Putamen (tissue), 1 donor: ENCODE measurements at places on chromosomes 7 and 10.

DNA sequence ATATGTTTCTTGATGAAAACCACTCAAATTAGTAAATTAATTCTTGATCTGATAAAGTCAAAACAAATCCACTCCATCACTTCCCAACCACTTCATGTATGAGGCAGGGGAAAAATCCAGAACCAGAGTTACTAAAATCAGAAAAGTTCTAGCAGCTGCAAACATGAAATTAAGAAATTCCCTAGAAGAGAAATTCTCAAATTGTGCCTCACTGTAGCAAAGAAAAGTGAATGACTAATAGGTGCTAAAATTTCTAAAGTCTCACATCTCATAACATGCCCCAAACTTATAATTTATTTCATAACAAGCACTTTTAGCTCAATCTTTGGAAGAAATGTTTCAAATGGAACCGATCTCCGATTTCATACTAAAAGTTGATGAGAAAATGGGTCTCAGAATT is 345.0 kb upstream of the AOAH start:
- DNase-seq: no peak

DNA sequence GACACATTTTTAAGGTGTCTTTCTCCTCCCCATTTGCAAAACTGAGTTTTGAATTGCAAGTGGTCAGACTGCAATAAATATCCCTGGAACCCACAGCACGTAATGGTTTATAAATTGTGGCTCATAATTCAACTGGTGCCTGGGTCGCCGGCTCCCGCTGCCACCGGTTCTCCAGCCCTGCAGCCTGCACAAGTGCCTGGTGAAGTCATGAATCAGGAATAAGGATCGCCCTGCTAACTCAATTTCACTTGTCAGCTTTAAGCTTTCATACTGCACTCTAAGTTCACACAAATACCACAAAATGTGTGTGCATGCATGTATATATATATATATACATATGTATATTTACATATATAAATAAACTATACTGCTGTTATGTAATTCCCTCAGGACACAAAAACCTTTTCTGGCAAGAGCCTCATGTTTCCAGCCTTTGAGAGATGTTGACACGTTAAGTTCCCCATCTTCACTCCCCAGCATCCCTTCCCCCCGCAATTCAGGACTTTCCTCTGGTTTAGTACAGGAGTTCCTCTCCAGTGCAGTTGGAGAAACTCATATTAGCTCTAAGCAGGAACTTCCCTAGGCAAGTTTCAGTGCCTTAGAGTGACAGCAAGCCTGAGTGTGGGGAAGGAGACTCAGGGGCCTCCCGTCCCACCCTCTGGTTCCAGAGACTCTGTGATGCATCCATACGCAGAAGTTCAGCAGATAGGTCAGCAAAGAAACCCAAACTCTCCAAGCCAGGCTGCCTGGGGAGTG is 129.2 kb upstream of the UNC5B start:
- DNase-seq: no peak

- no peak for DNase-seq
Observed at GRCh38 chr7:101428093-101428866, 65.6 kb downstream of the COL26A1 start.

GRCh38 chr10:93437086-93437945 is 44.8 kb downstream of the MYOF start:
- DNase-seq: peak; percentile 80

GRCh38 chr7:50791938-50792341 is 9.2 kb upstream of the GRB10 start:
- DNase-seq: no peak

DNA sequence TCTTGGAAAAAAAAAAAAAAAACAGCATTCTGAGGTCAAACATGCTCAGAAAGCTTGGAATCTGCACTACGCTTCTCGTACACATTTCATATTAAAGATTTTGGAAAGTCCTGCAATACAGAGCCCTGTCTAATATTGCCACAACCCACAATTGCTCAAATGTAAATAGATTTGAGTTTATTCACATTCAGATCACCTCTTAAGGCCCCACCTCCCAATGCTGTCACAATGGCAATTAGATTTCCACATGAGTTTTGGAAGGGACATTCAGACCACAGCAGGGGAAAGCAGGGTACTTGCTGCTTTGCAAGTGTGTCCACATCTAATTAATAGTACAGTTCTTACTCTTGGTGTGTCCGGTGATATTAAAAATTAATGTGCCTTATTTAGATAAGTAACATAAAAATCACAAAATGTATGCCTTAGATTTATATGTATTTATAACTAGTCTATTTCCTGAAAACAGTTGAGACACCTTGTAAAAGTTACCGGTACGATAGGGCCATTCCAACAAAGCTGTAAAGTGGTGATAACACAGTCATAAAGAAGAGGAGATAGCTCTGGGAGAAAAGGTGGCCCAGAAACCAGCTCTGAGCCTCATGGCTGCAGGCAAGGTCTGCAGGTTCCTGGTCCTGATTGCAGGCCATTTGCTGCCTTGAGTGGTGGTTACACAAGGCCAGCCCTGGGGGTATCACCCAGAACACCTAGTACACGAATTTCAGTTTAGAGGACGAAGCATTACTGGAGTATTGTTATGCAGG is 27.9 kb downstream of the EGFR start:
- DNase-seq: no peak

GRCh38 chr7:71705901-71706596 is 574.1 kb downstream of the GALNT17 start:
- DNase-seq: no peak

- peak; percentile 65 for DNase-seq
Observed at GRCh38 chr7:144835155-144835611, 670 bp downstream of the TPK1 start.

DNA sequence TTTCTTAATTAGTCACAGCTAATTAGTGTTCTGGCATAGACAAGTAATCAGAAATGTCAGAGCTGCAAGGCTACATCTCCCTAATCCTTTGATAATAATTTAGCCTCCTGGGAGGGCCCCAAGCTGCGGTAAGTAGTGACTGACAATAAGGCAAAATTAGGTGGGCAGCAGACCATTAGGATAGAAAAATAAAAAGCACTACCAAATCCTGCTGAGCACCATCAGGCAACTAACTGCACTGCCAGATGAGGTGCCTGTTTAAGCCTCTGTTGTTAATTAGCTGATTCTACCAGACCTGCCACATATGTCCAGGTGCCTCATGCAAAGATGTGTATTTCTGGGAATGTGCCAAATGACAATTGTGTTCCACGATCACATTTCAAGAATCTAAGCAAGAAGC is 32.5 kb upstream of the FEZF1 start:
- no peak for DNase-seq

- peak; percentile 25 for DNase-seq
Observed at GRCh38 chr7:143003393-143004051, 23.4 kb downstream of the OR9A2 start.

DNA sequence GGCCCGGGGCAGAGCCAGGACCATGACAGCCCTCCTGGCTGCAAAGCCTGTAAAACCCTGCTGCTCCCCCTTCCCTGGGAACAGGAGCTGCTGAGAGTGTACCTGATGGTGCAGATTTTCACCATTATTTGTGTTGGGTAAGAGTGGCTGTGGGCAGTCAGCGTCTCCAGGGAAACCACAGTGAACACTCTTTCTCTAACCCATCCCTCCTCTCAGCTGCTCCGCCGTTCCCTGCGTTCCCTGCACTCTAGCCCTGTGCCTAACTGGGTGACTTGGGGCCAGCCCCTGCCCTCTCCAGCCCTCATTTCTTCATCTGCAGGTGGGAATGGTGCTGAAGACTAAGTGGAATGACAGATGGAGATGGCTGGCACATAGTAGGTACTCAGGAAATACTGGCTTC is 75.9 kb upstream of the PCBD1 start:
- DNase-seq: no peak

- no peak for DNase-seq
Observed at GRCh38 chr7:11753433-11753832, 78.6 kb downstream of the THSD7A start.

- DNase-seq: no peak
Observed at GRCh38 chr7:116521046-116521664, 3.7 kb upstream of the CAV1 start.

DNA sequence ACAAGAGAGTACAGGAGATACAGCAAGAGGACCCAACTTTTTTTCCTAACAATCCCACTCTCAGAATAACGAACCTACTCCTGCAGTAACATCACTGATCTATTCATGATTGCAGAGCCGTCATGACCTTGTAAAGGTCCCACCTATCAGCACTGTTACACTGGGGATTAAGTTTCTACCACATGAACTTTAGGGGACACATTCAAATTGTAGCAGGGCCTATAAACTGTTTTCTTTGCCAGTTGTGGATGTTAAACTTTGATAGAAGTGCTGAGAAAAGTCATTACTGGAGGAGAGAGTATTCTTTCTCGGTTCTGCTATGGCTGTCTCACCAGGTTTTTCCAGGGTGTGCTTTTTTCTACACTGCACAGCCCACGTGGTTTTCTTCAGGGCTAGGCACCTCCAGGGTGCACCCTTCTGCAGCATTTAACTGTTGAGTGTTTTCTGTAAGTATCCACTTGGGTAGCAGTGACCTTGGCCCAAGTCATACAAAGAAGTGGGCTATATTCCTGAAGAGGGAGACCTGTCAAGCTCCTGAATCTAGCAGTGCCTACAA is 131.6 kb upstream of the AHR start:
- no peak for DNase-seq

GRCh38 chr7:11726001-11726793 is 105.8 kb downstream of the THSD7A start:
- DNase-seq: peak; percentile 51

- no peak for DNase-seq
Observed at GRCh38 chr7:129828989-129829736, 123.6 kb downstream of the UBE2H start.

DNA sequence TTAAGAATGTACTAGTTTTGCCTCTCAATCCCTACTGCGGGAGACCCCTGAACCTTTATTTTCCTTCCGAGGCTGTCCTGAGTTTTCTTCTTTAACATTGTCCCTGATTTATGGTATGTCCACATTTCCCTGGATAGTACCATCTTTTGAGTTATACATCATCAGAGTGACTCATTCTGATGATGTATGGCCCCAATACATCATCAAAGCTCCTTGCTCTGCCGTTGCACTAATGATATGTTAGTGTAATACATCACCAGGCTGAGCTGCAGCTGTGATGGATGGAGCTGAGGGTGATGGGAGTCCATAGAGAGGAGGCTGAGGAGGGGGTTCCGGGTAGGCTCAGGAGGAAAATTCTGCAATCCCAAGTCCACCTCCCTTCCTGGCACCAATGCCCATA is 986.5 kb downstream of the KCNMA1 start:
- no peak for DNase-seq

GRCh38 chr7:151118108-151119054 is 32.1 kb downstream of the AGAP3 start:
- no peak for DNase-seq
